ENCODE measurements at places on chromosomes 12 and 14.

DNA sequence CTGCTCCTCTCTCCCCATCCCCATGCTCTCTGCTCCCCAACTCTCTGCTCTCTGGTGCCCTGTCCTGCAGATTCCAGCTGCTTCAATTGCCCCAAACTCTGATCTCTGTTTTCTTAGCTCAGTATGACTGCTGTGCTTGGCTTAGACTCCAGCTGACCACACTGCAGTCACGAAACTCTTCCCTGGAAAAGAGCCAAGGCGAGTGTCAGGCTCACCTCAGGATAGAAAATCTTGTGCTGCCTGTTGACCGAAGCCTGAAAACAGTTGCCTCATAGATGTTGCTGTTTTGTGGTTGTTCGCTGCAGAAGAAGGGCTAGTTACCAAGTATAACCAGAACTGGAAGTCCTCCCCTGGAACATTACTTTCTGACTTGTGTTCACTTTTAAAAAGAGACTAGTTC, 6.7 kb upstream of the STON2 start:
- DNase-seq, result no peak

DNA sequence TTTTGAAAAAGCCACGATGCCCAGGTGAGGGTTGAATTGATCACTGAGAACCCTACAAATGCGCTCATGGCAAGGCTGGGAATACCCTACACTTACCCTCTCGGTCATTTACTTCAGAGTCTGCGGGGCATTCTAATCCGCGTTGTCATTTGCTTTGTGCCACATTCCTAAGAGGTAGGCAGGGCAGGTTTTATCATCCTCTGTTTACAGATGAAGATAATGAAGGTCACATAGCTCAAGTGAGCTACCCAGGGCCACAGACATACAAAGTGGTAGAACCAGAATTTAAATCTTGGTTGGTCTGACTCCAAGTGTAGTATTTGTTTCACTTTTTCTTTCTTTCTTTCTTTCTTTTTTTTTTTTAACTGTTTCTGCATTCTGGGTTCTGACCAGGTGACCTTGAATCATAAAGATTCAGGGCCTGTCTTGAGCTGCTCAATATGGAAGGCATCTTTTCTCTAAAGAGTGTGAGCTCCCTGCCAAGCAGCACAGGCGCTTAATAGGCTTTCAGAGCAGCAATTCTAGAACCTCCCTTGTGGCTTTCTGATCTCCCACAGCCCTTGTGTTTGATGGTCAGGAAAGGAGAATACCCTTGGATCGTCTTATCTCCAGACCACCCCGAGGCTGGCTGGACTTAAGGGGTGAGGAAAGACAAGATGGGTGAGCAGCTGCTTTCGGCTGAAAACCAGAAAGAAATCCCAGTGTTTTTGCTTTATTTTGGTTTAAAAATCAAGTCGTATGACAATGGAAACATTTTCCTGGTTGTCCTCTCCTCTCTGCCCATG, 662 bp upstream of the BATF start:
- DNase-seq, result no peak

GRCh38 chr12:94769047-94769420, 118.7 kb upstream of the TMCC3 start:
- no peak for DNase-seq

DNA sequence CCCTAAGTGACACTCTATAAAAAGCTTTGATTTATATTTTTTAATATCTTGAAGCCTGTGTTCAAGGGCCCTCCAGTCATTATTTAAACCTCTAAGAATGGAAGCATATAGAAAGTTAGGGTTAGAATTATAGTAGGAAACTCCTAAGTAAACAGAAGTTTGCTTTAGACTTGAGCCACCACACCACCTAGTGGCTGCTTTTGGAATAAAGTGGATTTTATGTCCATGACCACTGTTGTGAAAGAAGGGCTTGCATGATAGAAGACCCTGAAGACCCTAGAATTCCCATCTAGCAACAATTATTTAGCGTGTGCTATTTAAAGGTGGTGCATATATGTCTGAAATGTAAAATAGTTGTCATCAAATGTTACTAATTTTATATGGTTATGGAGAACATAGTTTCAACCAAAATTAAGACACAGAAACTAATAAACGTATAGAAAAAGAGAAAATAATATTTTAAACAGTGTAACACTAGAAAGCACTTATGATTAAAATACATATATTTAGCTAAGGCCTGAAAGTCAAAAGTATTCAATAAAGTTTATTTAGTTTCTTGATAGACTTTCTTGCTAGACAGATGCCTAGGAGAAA, 21.3 kb downstream of the LRRIQ1 start:
- no peak for DNase-seq

GRCh38 chr12:128817111-128818015, 6.4 kb downstream of the SLC15A4 start:
- DNase-seq, result no peak

DNA sequence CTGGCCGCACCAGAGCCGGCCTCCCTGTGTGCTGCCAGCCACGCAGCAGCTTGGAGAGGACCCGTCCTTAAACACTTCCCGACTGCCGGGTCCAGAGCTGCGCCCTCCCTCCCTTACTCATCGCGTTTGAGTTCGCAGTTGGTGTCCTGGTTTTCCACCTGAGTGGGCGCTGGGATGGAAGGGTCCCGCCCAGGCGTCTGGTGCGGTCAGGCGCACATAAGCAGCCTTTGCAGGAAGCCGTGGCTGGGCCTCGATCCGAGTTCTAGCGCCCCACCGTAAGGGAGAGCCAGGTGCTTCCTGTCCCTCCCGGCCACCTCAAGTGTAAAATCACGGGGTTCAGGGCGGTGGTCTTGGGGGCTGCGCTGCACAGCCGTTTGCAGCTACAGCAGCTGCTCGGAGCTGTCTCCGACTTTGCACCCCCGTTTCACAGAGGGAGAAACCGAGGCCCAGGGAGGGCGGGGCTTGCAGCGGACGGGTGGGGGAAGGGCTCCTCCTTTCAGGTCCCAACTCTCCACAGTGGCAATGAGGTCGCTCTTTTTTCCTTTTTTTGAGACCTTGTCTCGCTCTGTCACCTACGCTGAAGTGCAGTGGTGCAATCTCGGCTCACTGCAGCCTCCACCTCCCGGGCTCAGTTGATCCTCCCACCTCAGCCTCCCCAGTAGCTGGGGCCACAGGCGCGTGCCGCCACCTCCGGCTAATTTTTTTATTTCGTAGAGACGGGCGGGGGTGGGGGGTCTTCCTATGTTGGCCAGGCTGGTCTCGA, 51.3 kb downstream of the LRCOL1 start:
- DNase-seq, result no peak

DNA sequence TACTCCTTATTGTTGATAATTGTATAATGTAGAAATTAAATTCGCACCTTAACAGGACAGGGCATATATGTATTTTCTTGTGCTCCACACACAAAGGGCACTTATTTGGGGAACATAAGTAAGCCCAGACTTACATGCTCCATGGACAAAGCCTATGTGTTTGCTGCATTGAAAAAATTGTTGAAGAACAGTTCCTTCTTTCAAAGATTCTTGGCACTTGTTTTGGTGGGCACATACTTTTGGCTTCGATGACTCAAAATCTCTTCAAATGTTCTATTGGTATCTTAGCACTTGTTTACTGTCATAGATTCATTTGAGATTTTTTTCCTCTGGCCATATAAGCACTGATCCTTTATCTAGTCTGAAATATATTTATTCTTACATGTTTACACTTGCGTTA, 1.4 kb upstream of the MAP4K5 start:
- no peak for DNase-seq

GRCh38 chr14:41623736-41624135, 17.1 kb downstream of the LRFN5 start:
- no peak for DNase-seq

DNA sequence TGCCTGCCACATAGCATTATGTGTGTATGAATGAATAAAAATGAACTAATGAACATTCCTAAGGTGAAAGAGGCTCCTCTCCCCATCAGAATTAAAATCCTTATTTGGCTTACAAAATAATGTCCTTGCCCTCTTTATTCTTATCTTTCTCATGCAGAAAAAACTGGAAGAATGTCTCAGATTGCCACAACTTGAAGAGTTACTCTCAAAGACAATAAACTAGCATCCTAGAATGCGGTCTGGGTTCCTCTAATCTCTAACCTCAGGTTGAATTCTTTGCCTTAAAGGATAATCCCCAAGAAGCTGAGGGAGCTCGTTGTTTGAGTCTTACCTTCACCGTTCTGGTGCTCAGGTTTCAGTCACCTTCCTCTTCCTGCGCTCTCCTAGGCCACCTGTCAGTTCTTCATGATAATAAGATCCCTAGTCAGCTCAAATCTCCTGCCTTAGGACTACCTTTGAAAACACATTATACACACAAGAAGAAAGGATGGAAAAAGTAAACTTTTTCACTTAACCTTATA, 147.1 kb downstream of the PHLDA1 start:
- no peak for DNase-seq

All from naive thymus-derived CD8-positive, alpha-beta T cell (primary cell).